ENCODE measurements at places on chromosomes 16 and 17.
A peak's percentile ranks its signal among the peaks of the same experiment; 100 is the strongest.

GRCh38 chr16:68724797-68725196 is 12.3 kb upstream of the CDH1 start:
- DNase-seq, result no peak

DNA sequence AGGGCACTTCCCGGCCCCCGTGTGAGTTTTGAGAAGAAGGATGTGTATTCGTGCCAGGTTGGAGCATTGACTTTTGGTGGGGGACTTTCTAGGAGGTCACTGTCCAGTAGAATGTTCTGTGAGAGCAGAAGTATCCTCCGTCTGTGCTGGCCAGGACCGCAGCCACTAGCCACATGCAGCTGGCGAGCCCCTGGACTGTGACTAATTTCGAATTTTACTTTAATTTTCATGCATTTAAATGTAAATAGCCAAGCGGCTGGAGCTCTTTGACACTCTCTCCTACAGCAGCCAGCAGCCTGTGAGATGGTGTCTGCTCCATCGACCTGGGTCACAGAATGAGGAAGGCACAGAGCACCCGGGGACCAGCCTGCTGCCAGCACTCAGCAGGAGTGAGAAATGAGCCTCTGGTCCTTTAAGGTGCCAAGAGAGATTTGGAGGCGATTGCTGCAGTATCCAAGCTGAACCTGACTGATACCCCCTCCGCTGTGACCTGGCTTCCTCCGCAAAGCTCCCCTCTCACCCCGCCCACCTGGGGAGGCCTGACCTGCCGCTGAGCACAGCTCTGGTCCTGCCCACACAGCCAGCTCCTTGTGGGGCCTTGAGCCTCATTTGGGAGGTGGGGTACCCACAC is 7.8 kb downstream of the ATP2A3 start:
- DNase-seq, result no peak

GRCh38 chr17:30360086-30360808 is 18.5 kb upstream of the CPD start:
- no peak for DNase-seq

DNA sequence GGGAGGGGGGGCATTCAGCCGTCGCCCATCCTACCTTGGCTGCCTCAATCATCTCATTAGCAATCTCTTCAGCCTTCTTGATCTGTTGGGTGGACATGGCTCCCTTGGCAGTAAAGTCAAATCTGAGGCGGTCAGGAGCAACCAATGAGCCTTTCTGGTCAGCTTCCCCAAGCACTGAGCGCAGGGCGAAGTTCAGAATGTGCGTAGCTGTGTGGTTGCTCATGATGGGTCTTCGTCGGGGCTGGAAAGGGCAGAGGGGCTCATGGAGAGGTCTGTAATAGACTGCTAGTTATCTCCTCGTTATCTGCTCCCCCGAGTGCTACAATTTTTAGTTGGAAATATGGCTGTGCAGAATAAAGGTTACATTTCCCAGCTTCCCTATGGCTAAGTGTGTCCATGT is 7.2 kb upstream of the EXOSC6 start:
- no peak for DNase-seq

DNA sequence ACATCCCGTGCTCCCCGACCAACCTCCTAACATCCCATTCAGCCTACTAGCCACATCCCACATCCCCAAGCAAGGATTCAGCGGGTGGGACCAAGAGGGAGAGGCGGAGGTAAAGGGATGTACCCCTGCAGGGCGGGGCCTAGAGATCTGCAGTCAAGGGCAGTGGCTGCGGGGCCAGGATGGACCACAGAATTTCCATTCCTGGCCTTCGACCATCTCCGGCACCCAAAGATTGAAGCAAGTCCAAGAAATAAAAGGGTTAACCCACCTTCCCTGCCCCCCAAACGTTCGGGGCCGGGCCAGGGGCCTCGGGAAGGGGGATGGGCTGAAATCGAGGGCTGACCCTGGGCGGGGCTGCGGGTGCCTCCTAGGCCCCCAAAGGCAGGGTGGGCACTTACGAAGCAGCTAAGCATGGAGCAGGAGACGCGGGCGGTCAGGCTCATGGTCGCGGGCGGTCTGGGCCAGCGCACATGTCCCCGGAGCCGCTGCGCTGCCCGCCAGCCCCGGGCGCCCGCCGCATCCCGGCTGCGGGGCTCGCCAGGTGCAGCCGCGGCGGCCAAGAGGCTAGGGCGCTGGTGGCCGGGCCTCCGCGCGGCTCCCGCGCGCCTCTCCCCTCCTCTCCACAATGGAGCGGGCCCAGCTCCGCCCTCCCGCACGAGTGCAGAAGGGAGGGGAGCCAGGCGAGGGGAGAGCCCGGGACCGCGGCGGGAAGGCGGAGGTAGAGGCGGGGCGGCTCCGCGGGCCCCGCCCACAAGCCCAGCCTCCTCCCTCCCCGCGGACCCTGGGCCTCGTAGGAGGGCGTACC is at the start of gene MTMR4:
Gene MTMR4, minus strand, starts transcription at position 674 of the 805 bp plus-strand sequence. Its CDS starts 231 bp downstream, at position 443.
- DNase-seq, result peak; percentile 63

- no peak for DNase-seq
These were observed 90.6 kb upstream of the CIBAR2 start for GRCh38 chr16:85202631-85203461.

DNA sequence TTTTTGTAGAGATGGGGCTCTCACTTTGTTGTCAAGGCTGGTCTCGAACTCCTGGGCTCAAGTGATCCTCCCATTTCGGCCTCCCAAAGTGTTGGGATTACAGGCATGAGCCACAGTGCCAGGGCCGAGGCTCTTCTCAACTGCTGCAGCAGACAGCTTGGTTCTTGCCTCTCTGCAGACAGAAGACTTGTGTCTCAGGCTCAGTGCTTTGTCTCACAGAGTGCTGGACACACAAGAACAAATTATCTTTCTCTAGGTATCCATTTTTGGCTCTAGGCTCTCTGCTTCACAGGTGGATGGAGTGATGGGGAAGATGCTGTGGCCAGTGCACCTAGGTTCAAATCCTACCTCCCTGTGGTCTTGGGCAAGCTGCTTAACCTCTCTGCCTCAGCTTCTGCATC is 80.8 kb upstream of the RNU2-1 start:
- no peak for DNase-seq

DNA sequence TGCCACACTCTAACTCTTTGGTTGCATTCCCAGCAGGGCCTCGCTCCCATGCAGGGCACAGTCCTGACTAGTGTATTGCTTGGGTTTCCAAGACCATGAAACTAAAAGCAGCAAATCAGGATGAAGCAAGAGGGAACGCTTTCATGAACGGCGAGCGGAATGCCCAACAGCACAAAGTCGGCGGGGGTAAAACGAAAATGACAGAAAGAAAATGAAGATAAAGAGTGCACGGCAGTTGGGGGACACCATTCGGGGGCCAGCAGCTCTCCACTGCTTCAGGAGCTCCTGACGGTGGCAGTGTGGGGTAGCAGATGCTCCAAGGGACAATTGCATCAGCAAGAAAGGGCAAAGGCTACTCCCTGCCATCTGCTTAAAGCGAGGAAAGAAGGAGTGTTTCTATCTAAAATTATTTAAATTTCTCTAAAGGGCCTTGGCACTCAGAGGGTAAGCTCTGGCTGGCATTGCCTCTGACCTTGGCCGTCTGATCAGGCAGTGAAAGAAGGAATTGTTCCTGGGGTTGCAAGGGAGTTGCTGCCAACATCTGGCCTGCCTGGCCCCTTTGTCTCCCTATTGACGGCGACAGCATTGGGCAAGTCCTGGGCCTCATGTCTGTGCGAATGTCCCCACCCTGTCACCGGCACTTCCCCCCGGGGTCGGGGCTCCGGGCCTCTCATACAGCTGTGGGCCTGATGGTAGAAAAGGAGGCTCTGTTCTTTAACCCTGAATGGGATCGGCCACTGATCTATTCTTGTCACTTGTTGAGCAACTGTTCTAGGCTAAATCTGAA is 138.2 kb downstream of the CMIP start:
- DNase-seq, result no peak

GRCh38 chr17:73770115-73770848 is 126.0 kb upstream of the SDK2 start:
- no peak for DNase-seq

DNA sequence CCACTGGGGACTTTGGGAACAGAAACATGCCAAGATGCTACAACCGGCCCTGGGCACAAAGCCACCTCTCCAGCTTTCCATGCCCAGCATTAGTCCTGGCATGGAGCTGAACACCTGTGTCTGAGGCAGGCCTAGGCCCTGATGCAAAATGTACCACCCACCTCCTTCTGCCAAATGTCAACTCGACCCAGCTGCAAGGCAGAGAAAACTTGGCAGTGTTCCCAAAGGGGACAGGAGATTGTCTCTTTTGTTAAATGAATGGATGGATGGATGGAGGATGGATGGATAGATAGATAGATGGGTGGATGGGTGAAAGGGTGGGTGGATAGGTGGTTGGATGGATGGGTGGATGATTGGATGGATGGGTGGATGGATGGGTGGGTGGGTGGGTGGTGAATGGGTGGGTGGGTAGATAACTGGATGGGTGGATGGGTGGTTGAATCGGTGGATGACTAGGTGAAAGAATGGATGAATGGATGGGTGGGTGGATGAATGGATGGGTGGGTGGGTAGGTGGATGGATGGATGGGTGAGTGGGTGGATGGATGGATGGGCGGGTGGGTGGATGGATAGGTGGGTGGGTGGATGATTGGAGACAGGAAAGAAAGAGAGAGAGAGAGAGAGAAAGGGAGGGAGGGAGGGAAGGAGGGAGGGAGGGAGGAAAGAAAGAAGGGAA is 73.4 kb upstream of the TNRC6C start:
- no peak for DNase-seq

DNA sequence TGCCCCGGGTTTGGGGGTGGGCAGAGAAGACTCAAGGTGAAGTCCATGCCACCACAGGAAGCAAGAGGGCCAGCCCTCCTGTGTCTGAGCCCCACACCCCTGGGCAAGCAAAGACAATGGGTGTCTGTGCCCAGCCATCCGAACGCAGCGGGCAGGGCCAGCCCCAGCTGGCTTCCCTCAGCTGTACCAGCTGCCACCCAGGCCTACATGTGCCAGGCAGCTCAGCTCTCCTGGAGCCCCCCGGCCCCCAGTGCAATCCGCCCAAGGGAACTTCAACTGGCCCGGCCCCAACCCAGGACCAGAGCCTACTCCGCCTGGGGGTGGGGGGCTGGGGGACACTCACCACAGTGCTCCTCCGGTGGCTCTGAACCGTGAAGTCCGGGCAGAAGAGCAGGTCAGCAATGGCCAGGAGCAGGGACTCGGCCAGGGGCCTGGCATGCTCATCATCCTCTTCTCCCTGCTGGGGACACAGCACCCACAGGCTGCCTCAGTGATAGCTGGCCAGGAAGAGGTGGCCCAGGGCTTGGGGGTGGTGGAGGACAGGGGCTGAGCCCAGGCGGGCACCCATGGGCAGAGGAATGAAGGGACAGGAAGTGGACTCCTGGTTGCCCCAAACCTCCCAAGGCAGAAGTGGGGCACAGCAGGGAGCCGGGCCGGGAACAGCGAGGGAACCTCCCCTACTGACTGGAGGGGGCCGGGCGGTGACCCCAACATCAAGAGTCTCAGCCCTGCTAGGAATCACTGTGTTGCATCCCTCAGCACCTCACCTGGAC is 9.8 kb downstream of the HID1 start:
- DNase-seq, result no peak

DNA sequence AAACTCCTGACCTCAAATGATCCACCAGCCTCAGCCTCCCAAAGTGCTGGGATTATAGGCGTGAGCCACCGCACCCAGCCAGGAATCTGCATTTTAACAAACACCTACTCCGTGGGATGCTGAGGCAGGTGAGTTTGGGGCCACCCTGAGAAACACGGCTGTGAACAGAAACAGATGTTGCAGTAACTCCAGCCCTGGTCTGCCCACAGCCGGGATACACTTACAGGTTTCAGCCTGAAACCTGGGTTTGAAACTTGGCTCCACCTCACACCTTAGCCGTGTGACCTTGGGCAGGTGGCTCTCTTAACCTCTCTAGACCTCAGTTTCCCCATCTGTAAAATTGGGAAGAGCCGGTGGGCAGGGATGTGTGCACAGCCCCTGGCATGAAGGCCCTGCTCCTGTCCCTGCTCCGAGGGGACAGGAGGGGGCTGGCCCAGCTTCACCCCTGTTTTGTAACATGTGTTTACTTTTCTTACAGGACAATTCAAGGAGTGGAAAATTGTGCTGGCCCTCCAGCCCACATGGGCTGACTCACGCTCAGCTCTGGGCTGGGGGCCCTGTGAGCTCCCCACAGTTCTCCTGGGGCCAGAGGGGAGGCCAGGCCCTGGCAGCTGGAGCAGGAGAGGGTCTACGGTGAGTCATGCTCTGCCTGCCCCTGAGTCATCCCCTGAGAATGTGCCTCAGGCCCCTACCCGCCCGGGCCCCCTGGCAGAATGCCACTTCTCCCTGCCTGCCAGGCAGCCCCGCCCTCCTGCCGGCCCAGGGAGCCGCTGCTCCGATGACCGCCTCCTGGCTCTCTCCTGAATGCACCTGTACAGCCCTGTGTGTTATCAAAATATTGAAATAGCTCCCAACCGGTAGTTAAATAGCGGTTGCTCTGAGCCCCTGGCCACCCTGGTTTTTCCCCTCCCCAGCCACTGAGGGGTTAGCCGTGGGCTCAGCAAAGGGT is 7.7 kb upstream of the PPL start:
- DNase-seq, result no peak

GRCh38 chr17:4490109-4490591 is 8.5 kb upstream of the SPNS2 start:
- DNase-seq, result no peak

GRCh38 chr17:65659512-65659911 is 98.1 kb upstream of the AXIN2 start:
- DNase-seq, result no peak

DNA sequence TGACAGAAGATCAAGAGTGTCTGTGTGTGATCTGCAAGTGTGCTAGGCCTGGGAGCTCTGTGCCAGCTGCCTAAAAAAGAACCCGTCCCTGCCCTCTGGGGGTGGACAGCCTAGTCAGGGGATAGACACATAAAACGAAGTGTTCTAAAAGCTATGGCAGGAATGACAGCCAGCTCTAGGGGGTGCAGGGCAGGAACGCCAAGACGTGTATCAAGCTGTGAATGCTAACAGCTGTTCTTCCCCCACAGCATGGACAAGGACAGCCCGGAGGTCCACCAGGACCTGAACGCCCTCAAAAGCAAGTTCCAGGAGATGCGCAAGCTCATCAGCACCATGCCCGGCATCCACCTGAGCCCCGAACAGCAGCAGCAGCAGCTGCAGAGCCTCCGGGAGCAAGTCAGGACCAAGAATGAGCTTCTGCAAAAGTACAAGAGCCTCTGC is 5.1 kb downstream of the RASD1 start:
- no peak for DNase-seq

GRCh38 chr17:41553987-41554680 is 17.7 kb downstream of the KRT9 start:
- DNase-seq, result no peak

- no peak for DNase-seq
These were observed 56.2 kb downstream of the HSD17B2 start for GRCh38 chr16:82091241-82091640.

DNA sequence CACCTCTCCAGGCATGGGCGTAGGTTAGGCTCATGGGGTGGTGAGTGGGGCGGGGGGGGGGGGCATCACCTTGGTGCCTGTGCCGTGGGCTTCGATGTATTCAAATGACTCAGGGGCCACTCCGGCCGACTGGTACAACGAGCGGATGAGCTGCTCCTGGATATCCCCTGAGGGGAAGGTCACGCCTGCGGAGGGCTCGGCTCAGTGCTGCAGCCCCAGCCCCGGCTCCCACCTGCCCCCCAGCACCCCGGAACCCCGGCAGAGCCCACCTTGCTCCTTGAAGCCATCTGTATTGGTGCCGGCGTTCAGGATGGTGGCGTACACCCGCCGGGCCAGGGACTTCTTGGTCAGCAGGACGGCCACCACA is 5.4 kb downstream of the FASN start:
- DNase-seq, result no peak

GRCh38 chr17:58394534-58395223 is 22.7 kb downstream of the RNF43 start:
- no peak for DNase-seq

- no peak for DNase-seq
These were observed 9.2 kb downstream of the ZDHHC7 start for GRCh38 chr16:85002099-85002541.

Measured in activated T-cell treated with anti-CD3 and anti-CD28 coated beads for 1 hour (primary cell).